ENCODE measurements at places on chromosomes 7 and 10.

DNA sequence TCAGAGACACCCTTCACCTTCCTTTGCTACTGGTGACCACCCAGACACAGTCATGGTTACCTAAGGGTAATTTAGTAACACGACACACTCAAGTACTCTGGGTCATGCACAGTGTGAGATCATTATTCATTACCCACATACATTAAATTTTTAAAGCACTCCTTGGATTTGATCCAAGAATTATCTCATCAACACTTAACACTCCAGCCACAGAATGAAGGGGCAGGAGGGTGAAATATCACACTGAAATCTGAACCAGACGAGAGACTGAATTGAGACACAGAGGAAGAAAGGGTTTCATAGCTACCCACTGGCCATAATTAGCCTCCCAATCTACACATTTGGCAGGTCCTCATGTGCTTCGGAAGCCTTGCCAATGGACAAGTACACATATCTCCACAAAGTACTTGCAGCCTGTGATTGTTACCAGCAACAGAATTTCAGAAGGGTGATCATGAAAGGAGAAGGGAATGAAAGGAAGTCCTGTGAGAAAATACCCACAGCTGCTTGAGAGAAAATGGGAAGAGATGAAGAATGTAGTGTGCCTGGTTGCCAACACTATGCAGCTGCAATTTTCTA is 189.3 kb downstream of the POLR1F start:
- DNase-seq = no peak

DNA sequence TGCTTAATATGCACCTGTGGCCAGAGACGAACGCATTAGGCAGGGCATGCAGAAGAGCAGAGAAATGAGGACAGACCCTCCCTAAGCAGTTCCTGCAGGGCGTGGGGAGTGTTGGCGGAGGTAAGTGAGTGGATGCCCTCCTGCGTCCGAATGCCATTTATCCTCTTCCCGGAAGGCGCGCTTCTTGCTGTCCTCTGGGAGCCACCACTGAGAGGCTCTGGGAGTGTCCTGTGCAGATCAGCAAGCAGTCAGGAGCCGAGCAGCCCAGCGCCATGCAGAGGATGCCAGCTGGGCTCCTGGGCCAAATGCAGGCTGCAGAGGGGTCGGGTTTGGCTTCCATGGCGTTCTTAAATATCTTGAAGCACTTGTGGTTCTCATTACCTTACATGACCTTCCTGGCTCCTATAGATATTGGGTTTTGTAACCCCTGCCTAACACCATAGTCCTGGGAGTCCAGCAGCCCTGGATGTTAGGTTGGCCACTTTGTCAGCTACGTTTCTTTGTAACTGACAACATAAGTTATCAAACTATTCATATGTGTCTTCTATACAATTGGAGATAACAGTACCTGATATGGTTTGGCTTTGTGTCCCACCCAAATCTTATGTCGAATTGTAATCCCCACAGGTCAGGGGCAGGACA is 30.0 kb upstream of the SLIT1 start:
- DNase-seq = no peak

GRCh38 chr7:158586499-158587161 is 993 bp downstream of the PTPRN2 start:
- DNase-seq = no peak

GRCh38 chr10:48406204-48406603 is 99.7 kb downstream of the MAPK8 start:
- no peak for DNase-seq

- no peak for DNase-seq
Observed at GRCh38 chr10:33772370-33773252, 438.1 kb upstream of the NRP1 start.

GRCh38 chr7:21850531-21851285 is 95.0 kb downstream of the CDCA7L start:
- DNase-seq = no peak

Data from GM12864 (cell line).